ENCODE measurements at places on chromosomes 2 and 18.

- no peak for DNase-seq
Measured at GRCh38 chr2:23616630-23617029, 231.7 kb downstream of the KLHL29 start.

- DNase-seq, result no peak
Measured at GRCh38 chr18:8990276-8991031, 112.0 kb upstream of the NDUFV2 start.

DNA sequence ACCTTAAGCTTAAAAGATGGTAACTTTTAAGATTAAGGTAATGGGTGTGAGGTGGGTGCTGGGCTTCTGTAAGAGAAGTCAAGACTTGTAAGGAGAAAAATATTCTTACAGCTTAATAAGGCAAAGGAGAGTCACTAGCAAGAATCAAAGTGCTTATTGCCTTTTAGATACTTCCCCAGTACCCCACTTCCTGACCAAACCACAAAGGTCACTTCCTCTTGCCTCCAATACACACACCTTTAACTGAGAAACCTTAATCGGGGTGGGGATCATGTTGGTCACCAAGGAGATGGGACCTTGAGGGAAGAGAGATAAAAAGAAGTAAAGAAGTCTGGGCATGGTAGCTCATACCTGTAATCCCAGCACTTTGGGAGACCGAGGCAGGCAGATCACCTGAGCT is 10.6 kb upstream of the ATG16L1 start:
- no peak for DNase-seq

- no peak for DNase-seq
Measured at GRCh38 chr2:174997110-174997509, 8.1 kb downstream of the CHN1 start.

GRCh38 chr2:226652369-226652768 is 147.3 kb downstream of the IRS1 start:
- DNase-seq, result peak; percentile 95

- peak; percentile 78 for DNase-seq
Measured at GRCh38 chr2:220499225-220499624, 871.8 kb downstream of the SLC4A3 start.

GRCh38 chr2:198102856-198103255 is 298.5 kb downstream of the PLCL1 start:
- DNase-seq, result no peak

GRCh38 chr2:41644936-41645335 is 402.9 kb upstream of the PKDCC start:
- no peak for DNase-seq

DNA sequence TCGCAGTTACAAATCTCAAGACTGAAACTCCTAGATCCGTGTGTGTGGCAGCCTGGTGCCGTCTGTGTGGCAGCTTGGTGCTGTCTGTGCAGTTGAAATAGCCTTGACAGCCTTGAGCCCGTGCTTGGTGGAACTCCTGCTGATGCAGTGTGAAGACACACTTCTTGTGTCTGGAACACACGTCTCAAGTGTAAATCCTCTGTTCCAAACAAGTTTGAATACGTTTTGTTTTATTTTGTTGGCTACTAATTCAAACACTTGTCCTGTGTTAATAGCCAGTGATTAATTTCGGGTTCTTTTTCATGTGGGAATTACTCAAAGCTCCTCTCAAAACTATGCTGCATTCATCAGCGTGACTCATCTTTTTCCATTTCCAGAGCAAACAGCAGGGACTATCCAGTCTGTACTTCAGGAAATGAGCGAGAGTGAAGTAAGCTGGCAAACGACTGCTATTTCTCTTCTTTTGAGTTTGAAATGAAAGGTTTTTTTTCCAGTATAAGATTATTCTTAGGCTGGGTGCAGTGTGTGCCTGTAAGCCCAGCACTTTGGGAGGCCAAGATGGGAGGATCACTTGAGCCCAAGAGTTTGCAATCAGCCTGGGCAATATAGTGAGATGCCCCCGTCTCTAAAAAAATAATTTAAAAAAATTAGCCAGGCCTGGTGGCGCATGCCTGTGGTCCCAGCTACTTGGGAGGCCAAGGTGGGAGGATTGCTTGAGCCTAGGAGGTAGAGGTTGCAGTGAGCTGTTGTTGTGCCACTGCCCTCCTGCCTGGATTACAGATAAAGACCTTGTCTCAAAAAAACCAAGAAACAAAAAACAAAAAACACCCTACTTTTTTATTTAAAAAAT is 152.9 kb downstream of the SPP2 start:
- peak; percentile 93 for DNase-seq

GRCh38 chr2:45382744-45383143 is 228.3 kb downstream of the SRBD1 start:
- peak; percentile 55 for DNase-seq

- DNase-seq, result no peak
Measured at GRCh38 chr2:74436848-74437695, 4.7 kb downstream of the RTKN start.

DNA sequence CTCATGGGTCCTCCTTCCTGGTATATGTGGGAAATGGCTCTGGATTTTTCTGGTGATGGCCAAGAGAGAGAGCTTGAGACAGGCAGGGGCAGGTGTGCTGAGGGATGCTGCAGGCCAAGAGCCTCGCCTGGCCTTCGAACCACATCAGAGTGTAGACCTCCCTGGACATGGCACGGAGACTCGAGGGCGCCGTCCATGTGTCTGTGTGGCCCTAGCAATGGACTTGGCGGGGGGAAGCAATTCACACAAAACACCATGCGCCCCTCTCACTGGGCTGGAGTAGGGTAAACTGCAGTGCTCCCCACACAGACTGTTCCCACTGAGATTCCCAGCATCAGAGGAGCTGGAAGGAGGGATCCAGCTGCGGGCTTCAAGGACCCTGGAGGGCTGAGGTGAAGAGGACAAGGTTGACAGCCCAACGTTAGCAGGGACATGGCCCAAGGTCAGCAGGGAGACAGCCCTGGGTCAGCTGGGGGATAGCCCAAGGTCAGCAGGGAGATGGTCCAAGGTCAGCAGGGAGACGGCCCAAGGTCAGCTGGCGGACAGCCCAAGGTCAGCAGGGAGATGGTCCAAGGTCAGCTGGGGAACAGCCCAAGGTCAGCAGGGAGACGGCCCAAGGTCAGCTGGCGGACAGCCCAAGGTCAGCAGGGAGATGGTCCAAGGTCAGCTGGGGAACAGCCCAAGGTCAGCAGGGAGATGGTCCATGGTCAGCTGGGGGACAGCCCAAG is 75.4 kb upstream of the HDAC4 start:
- DNase-seq, result no peak

GRCh38 chr18:56825878-56826277 is 174.7 kb downstream of the WDR7 start:
- no peak for DNase-seq

GRCh38 chr2:232493701-232494474 is 6.3 kb upstream of the ECEL1 start:
- no peak for DNase-seq

GRCh38 chr2:218387369-218388194 is 5.5 kb downstream of the SLC11A1 start:
- no peak for DNase-seq

DNA sequence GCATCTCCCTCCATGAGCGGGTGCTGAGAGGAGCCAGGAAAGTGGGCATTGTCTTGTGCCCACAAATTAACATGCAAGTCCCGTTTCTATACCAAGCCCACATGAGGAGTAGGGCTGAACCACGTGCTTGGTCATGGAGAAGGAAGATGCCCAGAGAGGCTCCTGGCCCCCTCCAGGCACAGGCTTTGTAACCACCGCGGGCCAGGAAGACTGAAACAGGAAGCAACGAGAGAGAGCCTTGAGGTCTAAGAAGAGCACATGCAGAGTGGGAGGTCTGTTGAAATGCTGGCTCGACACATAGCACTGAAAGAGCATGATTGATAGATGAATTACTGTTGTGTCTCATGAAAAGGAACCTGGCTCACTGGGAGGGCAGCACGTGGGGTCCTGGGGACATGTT is 36.3 kb downstream of the VWA3B start:
- DNase-seq, result no peak

GRCh38 chr2:112708968-112709367 is 11.9 kb upstream of the NT5DC4 start:
- DNase-seq, result no peak

DNA sequence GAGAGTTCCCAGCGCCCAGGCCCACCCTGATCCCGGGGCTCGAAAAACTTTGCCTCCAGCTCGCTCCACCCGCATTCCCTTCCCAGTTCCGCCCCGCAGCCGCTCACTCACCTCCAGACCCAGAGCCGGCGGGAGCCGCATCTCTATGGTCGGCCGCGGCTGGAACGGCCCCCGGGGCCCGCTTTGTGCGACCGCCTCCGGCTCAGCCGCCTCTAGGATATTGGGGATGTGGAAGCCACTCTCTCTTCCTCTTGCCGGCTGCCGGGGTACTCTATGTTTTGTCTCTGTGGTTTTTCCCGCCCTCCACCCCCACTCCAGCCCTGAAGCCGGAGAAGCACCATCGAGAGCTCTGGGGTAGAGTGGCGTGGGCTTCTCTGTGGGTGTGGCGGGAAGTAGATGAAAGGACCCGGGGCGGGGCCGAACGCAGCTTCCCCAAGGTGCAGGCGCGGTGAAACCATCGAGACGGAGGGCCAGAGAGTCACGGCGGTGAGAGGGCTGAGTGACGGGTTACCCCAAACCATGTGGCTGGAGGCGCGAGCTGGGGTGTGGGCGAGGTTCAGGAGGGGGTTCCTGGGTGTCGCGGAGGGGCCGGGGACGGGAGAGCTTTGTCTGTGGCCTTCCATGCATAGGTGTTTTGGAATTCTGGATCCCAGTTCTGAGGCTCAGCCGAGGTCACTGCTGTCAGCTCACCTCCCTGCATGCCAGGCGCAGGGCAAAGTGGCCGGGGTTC is at the start of the genes BCS1L and ZNF142:
Gene BCS1L, plus strand, starts transcription at position 426 of the 730 bp plus-strand sequence. CDS start 1,305 bp downstream, outside the sequence.
Gene ZNF142, minus strand, starts transcription at position 366 of the 730 bp plus-strand sequence. CDS start 3,194 bp downstream, outside the sequence.
- peak; percentile 81 for DNase-seq

DNA sequence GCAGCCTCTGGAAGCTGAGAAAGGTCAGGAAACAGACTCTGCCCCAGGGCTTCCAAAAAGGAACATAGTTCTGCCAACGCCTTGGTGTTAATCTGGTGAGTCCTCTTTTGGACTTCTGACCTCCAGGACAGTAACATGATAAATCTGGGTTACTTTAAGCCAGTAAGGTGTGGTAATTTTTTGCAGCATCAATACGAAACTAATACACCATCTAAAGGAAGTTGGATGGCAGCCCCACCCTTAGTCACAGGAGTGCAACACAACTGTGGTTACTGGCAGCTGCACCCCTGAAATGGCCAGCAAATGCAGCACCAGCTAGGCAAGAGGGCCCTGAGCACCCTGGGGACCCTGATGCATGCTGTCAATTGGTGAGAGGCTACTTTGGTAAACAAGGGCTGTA is 25.8 kb downstream of the CREG2 start:
- DNase-seq, result no peak

DNA sequence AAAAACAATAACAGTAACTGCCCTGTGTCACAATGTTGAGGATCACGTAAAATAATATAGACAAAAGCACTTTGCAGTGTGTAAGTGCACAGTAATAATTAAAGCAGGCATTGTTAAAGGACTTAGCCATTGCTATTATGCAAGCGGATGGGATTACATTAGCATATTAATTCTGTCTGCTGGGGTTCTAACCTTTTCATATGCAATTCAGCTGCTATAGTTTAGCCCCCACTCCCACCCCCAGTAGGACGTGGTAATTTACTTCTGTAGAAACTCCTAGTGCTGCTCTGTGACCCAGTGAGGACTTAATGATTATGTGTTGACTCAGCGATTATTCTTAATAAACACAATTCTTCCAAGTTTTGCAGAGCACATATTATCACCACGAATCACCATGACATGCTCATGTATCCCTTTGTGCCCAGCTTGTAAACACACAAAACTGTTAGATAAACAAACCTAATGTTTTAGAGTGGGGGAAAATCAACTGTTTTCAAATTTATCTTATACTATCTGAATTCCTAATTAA is 5.1 kb upstream of the ADAM23 start:
- no peak for DNase-seq

DNA sequence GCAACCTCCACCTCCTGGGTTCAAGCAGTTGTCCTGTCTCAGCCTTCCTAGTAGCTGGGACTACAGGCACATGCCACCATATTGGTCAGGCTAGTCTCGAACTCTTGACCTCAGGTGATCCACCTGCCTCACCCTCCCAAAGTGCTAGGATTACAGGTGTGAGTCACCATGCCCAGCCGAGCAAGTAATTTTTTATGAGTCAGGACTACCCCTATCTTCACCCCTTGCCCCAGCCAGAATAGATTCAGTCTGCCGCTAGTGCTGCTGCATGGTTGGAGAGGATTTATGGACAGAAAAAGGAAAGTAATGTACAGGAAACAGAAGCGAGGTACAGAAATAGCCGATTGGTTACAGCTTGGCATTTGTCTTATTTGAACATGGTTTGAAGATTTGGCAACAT is 48.9 kb downstream of the BMPR2 start:
- peak; percentile 19 for DNase-seq

DNA sequence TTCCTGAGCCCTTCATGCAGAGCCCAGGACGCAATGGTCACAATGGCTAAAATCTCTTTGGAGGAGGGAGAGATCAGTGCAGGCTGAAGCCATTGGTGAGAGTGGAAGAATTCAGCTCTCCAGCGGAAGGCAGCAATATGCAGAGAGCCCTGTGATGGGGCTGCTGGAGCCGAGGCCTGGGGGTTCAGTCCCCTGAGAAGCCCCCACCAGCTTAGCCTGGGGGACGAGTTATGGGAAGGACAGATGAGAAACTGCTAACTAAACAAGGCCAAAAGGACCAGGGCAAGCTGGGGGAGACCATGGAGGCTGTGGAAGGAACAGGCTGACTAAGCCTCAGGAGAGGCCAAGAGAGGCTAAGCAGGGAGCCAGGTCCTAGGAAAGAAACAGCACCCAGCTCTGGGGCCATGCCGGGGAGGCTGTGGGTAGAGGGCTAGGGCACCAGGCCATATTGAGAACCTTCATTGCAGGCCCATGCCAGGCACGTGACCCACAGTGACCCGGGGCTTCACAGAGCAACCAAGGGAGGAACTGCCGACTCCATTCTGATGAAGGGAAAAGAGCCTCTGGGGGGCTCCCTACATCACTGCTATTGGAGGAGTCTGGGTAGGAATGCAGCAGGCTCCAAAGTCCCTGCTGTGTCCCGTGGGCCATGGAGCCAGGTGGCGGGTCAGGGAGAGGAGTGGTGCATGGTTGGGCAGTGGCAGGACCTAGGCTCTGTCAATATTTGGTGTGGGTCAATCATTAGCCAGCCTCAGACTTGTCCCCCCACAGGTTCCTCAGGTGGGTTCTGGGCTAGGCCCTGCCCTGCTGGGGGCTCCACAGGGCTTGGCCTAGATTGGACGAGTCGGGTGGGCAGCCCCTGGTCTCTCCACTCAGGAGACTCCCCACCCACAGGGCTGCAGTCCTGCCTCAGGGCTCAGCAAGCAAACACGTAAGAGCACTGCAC is 19.8 kb downstream of the PROC start:
- no peak for DNase-seq
